Epithelial cell of proximal tubule (primary cell): ENCODE measurements at places on chromosomes 1 and 21.

GRCh38 chr1:10549904-10550664 lies 75.3 kb downstream of the PEX14 start:
- no peak for DNase-seq

- no peak for DNase-seq
Measured at GRCh38 chr1:61247051-61247825, 164.9 kb downstream of the NFIA start.

GRCh38 chr1:174837386-174837785 lies 162.4 kb upstream of the CACYBP start:
- DNase-seq: no peak

DNA sequence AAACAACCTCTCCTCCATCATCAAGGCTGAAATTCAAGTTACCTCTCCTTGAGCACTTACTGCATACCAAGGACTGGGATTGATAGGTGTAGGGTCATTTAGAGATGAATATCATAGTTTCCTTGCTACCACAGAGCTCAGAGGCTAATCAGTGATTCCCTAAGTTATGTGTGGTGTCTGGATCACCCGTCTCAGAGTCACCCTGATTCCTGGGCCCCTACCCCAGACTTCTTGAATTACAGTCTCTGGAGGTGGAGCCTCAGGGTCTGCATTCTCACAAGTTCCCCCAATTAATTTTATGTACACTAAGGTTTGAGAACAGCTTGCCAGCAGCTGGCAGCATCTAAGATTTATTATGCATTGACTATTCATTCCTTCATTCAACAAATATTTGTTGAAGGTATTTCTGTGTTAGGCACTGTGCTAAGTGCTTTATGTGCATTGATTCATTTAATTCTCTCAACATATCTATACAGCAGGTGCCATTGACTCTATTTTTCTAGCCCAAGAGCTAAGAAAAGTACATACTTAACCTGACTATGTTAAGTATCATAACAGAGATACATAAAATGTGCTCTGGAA lies 182.9 kb upstream of the FGGY start:
- no peak for DNase-seq

GRCh38 chr1:18936471-18936813 lies 20.0 kb downstream of the IFFO2 start:
- no peak for DNase-seq

DNA sequence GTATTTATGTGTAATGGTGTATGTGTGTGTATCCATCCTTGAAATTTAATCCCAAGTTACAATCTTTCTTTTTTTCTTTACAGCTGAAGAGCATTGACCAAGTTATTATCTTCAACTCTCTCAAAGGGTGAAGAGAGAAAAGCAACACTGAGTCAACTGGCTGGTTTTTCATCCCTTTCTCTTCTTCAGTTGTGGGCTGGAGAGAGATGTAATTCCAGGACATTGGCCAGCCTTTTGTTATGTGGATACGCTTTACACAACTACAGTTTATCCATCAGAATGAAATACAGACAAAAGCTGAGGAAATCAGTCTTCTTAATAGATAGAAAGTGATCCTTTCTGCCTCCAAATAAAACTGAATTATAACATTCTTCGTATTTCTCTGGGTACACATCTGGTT lies 357.0 kb upstream of the NCAM2 start:
- DNase-seq: no peak

GRCh38 chr1:1755426-1755825 lies 22.8 kb downstream of the NADK start:
- DNase-seq: no peak

DNA sequence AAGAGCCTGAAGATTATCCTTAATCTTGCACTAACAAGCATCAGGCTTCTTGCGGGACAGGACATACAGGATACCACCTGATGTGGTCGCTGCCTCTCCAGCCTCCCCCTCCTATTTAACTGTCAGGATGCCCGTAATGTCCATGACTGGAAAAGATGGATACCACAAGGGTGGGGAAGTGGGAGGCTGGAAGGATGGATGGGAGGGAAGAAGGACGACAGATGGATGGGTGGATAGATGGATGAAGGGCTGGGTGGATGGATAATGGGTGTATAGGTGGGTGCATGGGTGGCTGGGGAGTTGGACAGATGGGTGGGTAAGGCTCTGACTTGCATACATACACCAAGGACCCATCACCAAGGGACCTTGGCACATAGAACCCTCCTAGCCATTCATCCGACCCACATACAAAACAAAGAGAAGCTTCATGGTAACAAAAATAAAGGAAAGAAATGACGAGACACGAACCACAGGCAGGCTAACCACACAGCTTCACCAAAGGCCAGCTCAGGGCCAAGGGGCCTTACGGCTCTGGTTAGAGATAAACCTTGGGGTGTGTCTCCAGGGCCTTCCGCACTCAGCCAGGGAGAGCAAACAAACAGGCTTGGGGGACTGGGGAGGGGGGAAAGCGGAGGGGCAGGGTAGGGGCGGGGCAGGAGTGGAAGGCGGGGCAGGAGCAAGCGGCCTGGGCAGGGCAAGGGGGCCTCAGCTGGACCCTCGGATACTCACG lies 50.5 kb downstream of the HSPG2 start:
- no peak for DNase-seq

DNA sequence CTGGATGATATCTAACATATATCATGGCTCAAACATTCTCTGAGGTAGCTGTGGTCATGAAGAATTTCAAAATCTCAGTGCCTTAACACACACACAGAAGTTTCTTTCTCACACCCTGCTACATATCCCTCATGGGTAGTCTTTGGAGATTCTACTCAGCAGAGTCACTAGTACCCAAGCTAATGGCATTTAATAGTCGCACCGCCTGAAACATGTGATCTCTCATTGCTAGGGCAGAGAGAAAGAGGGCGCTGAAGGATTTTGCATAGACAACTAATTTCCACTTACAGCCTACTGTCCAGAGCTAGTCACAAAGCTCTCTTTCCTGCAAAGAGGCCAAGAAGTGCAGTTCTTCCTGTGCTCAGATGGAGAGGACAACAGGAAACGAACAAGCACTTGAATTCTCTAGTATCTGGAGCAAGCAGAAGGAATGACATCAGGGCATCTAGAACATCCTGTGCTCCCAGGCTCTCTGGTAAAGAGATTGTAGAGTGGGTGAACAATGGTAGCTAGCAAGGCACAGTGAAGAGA lies 183.4 kb upstream of the PTBP2 start:
- no peak for DNase-seq

GRCh38 chr1:171969813-171970212 lies 128.5 kb downstream of the DNM3 start:
- no peak for DNase-seq

DNA sequence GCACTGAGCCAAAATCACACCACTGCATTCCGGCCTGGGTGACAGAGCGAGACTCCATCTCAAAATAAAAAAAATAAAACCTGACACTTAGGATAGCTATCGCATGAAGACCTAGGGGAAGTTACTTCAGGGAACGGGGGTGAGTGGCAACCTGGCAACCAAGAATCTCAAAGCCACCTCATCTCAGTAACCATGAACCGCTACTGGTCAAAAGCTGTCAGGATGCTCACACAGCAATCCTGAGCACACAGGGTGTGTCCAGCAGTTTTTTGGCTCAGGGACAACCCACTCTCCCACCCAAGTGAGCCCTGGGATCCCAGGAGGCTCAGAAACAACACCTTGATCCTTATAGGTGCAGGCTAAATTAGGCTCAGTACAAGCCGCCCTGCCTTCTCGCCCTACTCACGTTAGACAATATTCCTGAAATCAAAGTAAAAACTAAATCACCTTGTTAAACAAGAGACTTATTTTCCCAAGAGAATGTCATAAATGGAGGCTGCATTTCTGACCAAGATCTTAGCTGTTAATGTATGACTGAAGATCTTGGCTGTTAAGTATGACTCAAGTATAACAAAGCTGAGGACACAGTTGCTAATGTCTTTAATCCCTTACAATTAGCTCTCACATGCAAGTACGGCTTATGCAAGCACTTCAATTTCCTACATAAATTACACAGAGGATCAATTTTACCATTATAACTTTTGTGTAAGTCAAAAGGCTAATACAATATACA lies 48.3 kb upstream of the NADK start:
- peak; percentile 40 for DNase-seq

DNA sequence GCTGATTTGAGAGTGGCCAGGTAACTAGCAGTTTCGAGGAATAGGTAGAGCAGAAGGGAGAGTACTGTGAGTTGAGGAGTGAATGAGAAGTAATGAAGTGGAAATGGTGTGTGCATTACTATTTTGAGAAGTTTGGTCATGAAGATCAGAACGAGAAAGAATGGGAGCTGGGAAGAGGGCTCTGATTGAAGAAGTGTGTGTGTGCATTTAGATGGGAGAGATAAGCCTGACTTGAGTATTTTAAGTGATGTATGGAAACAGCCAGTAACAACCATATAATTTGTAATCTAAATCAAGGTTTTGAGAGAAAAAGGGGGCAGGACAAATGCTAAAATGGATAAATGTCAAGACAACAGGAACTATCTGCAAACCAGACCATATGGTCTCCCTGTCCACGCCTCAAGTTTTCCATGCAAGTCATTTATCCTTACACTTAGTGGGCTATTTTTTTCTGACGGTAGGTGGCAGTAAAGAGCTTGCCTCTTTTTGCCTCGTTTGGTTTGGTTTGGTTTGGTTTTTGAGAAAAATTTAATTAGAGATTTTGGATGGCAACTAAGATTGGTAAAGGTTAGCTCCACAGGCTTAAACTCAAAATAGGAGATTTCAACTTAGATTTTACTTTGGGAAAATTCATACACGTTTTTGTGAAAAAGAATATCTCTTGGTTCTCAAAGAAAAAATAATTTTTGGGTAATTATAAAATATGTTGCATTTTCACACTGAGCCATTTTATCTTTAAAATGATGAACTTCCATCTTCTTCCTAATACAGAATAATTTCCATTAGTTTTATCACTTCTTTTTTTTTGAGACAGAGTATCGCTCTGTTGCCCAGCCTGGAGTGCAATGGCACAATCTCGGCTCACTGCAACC lies 9.5 kb upstream of the B3GALNT2 start:
- no peak for DNase-seq

DNA sequence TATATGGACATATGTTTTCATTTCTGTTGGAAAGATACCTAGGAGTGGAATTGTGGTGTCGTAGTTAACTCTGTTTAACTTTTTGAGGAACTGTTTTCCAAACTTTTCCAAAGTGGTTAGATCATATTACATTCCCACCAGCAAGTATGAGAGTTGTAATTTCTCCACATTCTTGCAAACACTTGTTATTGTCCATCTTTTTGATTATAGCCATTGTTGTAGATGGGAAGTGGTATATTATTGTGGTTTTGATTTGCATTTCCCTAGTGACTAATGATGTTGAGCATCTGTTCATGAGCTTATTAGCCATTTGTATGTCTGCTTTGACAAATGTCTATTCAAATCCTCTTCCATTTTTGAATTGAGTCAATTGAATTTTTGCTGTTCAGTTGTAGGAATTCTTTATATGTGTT lies 19.8 kb downstream of the CAMTA1 start:
- DNase-seq: no peak

DNA sequence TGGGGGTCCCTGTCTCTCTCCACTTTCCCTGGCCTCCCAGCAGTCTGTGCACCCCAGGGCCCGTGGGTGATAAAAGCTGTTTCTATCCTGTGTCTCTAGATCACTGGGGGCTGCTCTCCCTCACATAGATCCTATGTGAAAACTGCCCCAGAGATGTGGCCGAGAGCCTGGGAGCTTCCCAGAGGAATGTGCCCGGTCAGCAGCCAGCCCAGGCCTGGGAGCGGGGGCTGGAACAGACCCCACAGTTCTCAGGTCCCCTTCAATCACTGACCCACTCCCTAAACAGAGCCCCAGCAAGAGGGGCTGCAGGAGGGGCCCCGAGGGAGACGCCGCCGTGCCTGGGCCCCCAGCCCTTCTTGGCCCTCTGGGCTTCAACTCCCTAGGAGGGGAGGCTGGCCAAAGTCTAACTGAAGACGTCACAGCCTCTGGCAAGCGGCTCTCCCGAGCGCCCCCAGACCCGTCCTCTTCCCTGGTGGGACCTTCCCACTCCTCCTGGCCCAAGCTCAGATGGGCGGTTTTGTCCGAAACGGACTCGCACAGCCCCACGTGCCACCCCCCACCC lies 403 bp downstream of the MXRA8 start:
- DNase-seq: no peak

- DNase-seq: no peak
Measured at GRCh38 chr1:203207751-203208150, 21.2 kb upstream of the CHI3L1 start.

GRCh38 chr1:30642391-30643120 lies 80.8 kb downstream of the MATN1 start:
- no peak for DNase-seq

DNA sequence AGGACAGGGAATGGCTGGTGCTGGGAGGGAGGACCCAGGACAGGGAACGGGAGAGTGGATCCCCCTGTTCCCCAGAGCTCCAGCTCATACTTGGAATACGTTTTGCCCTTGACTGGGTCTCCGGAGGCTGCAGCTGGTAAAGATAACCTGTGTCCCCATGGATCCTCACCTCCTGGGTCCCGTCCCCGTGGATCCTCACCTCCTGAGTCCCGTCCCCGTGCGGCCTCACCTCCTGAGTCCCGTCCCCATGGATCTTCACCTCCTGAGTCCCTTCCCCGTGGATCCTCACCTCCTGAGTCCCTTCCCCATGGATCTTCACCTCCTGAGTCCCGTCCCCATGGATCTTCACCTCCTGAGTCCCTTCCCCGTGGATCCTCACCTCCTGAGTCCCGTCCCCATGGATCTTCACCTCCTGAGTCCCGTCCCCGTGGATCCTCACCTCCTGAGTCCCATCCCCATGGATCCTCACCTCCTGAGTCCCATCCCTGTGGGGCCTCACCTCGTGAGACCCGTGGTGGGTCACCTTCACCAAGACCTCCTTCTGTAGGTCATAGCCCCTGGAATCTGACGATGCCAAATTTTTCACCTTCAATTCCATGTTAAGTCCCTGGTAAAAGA lies 61.4 kb downstream of the SCCPDH start:
- no peak for DNase-seq

- no peak for DNase-seq
Measured at GRCh38 chr1:17059391-17060305, 5.8 kb upstream of the SDHB start.

DNA sequence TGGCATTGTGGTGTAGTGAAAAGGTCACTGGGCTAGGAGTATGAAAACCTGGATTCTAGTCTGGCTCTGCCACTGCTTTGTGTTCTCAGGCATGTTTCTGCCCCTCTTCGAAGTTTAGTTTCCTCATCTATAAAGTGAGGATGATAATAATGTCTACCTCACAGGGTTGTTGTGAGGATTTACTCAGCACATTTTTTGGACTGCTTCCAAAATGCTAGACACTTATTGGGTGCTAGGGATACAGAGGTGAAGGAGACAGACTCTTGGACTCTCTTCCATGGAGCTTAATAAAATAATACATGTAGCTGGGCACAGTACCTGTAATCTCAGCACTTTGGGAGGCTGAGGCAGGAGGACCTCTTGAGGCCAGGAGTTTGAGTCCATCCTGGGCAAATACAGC lies 3.6 kb downstream of the KIF2C start:
- DNase-seq: no peak

- DNase-seq: no peak
Measured at GRCh38 chr1:228514421-228514820, 27.2 kb downstream of the RNF187 start.

DNA sequence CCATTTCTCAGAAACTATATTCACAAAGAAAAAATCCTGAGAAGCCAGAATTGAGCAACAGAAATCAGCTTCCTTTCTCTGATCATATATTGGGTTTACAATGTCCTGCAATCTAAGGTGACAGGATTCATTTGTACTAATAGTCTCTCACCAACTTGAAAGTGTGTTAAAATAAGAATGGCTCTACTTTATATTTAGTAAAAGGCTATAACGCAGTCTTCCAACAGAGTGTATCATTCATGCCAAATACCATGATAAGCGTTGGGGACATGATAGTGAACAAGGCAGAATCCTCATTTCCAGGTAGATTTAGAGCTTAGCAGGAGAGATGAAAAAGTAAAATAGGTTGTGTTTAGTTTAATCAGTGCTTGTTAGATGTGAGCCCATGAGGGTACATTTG lies 519.2 kb upstream of the ZRANB2 start:
- DNase-seq: no peak
